ENCODE measurements at places on chromosomes 13 and 19.

- no peak for DNase-seq
Measured at GRCh38 chr13:112744168-112745021, 54.6 kb downstream of the ATP11A start.

GRCh38 chr13:72457151-72457550 is 270.3 kb downstream of the MZT1 start:
- no peak for DNase-seq

DNA sequence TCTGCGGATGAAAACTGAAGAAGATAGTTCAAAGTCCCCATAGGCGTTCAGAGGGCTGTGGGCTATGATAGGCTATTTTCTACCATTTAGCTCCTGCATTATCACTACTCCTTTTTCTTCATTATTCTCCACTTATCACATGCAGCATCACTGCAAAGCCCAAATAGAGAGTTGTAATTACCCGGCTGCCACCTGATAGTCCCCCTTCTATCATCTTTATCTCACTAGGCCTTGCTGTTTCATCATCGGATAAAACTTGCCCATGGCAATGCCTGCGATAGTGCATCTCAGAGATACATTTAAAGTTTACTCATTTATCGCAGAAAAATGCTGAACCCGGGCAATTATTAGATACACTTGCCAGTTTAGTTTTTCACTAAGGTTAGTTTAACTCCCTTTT is 82.9 kb upstream of the SOX21 start:
- no peak for DNase-seq

GRCh38 chr19:34355201-34355600 is 9.8 kb upstream of the GPI start:
- no peak for DNase-seq

GRCh38 chr19:6730153-6730804 is 7.1 kb downstream of the GPR108 start:
- no peak for DNase-seq

DNA sequence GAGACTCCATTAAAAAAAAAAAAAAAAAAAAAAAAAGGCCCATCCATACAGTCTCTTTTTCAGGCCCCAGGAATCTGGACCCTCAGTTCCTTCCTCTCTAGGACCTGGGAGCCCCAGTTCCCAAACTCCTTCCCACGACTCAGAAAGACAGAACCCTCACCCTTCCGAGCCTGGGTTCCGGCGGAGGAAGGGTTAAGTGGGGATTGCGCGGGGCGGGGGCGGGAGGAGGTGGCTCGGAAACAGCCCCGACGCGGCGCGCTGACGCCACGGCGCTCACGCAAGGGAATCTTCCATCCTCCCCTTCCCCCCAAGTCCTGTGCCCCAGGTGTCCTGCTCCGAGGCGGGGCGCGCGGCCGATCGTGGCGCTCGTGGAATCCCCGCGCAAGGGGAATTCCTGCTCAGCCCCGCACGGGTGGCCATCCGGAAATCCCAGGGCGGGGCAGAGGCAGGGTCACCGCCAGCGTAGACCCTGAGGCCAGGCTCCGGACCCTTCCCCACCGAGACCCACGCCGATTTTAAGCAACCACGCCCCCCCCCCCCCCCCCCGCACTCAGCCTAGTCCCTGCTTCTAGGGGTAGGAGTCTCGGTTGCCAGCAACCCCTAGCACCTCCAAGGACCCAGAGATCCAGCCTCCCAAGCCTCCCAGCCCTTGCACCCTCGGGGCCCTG is 659 bp downstream of the NFKBID start:
- peak; percentile 69 for DNase-seq

DNA sequence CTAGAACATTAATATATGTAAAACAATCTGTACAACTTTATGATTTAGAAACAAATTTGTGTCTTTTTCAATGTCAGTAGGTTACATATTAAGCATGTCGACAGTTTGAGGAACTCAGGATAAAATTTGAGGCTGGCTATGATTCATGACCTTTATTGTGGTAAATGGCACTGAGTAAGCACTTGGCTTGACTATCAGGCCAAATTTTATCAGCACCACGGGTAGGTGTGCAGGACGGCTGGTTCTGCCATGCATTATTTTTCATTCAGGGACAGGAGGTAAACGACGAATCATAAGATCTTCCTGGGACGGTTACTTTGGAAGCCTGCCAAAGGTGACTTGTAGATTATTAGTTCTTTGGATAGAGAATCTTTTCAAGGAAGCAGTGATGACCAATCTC is 19.9 kb upstream of the CYP4F8 start:
- no peak for DNase-seq

- no peak for DNase-seq
Measured at GRCh38 chr13:28744091-28744536, 25.3 kb upstream of the SLC46A3 start.

DNA sequence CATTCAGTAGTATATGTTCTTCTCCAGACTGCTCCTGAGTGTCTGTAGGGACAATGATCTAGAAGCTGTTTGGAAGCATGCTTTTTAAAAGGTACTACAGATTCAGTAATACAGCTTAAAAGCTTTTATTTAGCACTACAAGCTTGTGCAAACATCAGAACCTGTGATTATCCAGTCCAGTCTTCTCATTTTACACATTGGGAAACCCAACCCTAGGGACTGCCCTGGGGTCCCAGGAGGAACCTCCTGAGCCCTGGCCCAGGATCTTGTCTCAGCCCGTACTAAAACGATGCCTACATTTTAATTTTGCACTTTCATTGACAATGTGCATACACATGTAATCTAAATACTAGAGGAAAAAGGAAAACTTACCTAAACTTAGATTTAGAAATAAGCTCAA is 12.5 kb downstream of the DOCK9 start:
- no peak for DNase-seq

DNA sequence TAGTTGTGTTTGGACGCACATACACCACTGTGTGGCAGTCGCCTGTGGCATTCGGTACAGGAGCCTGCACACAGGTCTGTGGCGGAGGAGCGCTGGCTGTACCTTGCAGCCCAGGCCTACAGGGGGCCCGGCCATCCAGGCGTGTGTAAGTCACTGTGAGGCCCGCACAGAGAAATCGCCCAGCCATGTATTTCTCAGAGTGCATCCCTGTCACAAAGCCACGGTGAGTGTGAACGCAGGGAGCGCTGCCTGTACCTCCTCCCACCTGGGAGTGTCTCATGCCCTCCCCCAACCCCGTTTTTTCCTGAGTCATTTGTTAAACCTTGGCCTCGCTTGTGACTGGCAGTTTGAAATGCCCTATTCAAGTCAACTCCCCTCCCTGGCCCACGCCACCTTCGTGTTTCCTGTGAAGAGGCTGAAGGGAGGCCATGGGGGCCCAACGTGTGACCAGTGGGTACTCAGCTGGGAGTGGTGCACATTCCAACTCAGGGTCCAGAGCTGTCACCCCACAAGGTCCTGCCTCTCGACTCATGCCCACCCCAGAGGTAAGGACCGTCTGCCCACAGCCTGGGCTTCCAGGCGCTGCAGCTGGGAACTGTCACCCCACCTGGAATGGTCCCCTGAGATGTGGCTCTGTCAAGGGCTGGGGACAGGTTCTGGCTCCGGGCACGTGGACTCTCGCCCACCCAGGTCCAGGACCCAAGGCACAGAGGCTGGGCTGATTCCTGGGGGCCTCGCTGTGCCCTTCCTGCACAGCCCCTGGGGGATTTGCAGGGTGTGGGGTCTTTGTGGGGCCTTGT is 11.6 kb upstream of the RASA3 start:
- no peak for DNase-seq

- no peak for DNase-seq
Measured at GRCh38 chr13:32988608-32989289, 27.5 kb upstream of the KL start.

DNA sequence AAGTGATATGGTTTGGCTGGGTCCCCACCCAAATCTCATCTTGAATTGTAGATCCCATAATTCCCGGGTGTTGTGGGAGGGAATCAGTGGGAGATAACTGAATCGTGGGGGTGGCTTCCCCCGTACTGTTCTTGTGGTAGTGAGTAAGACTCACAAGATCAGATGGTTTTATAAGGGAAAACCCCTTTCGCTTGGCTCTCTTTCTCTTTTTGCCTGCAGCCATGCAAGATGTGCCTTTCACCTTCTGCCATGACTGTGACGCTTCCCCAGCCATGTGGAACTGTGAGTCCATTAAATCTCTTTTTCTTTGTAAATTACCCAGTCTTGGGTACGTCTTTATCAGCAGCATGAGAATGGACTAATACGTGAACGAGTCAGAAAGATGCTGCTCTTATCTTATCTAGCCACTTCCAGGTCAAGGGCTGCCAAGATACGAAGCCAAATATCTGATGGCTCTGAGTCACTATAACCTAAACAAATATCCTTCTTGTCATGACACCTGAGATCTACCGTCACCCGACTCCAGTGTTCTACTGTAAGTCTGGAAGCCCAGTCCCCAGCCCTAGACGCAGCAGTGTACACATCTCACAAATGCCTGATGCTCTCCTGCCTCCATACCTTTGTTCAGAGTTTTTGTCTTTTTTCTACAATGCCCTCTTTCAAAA is 45.9 kb downstream of the SLC15A1 start:
- DNase-seq = no peak

DNA sequence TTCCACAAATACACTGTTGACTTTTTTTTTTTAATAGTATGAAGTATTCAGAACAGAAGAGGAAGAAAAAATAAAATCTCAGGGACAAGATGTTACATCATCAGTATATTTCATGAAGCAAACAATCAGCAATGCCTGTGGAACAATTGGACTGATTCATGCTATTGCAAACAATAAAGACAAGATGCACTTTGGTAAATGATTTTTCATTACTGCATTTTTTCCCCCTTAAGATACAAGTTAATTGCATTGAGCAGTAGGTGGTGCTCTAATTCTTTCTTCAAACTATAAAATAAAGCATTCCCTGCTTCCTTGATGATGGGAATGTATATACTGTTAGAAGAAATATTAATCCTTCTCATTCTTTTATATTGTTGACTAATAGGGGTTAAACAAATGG is 17.1 kb downstream of the UCHL3 start:
- DNase-seq = no peak
